Epithelial cell of proximal tubule (primary cell): ENCODE measurements at places on chromosomes 11 and 22.

DNA sequence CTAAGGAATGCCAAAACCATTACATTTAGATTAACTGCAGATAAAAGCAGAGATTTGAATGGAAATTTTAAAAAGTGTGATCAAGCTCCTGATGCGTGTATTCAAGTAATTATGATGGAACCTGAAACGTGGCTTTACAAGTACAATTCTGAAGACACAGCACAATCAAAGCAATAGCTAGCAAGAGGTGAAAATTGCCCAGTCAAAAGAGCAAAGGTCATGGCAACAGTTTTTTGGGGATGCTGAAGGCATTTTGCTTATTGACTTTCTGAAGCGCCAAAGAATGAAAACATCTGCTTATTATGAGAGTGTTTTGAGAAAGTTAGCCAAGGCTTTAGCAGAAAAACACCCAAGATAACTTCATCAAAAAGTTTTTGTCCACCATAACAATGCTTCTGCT, 389.6 kb upstream of the TENM4 start:
- no peak for DNase-seq

- no peak for DNase-seq
Measured at GRCh38 chr22:27399161-27399560, 402.4 kb downstream of the MN1 start.

- DNase-seq = no peak
Measured at GRCh38 chr11:88597387-88597786, 259.9 kb upstream of the CTSC start.

- DNase-seq = no peak
Measured at GRCh38 chr22:31840585-31840984, 86.8 kb downstream of the DEPDC5 start.

GRCh38 chr11:116229236-116229970, 543.4 kb downstream of the BUD13 start:
- no peak for DNase-seq

DNA sequence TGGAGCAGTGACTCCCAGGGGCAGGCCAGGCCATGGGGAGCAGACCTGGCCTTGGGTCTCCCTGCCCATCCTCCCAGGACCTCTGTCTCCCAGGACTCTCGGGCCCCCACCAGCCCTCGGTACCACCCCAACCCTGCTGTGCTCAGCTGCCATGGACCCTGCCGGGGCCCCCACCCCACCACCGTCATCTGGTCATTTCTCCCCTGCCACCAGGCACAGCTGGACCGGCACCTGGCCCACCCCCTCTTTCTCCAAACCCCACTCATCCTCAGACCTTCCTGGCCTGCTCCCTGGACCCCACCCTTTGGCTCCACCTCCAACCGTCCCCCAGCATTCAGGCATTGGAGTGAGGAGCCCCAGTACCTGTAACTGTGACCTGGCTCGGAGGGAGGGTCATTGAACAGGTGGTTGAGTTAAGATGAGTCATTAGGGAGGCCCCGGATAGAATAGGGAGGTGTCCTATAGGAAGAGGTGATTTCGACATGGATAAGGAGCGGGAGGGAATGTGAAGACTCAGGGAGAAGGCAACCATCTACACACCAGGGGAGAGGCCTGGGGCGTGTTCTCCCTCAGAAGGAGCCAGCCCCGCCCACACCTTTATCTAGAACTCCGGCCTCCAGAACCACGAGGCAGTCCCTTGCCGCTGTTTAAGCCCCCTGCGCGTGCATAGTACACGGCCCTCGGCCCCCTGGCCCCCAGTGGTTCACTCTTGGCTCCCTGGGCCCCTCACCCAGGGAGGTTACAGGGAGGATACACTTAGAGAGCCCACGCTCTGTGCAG, 1395.9 kb downstream of the BRD1 start:
- no peak for DNase-seq

DNA sequence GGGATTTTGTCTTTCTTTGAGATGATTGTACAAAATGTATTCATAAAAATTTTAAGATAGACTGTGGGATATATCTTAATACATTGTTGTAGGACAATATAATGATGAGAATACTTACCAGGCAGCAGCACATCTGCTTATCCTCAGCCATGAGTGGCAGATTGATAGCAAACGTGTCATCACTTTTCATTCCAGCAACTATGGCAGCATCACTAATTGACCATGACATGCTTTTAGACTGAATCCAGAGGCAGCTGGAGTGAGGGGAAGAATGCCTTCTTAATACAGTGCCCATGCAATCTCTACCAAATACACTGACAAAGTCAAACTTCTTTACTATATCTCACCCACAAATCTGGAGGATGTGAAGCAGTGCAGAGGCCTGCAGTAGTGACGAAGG, 755.2 kb upstream of the RAG2 start:
- no peak for DNase-seq

DNA sequence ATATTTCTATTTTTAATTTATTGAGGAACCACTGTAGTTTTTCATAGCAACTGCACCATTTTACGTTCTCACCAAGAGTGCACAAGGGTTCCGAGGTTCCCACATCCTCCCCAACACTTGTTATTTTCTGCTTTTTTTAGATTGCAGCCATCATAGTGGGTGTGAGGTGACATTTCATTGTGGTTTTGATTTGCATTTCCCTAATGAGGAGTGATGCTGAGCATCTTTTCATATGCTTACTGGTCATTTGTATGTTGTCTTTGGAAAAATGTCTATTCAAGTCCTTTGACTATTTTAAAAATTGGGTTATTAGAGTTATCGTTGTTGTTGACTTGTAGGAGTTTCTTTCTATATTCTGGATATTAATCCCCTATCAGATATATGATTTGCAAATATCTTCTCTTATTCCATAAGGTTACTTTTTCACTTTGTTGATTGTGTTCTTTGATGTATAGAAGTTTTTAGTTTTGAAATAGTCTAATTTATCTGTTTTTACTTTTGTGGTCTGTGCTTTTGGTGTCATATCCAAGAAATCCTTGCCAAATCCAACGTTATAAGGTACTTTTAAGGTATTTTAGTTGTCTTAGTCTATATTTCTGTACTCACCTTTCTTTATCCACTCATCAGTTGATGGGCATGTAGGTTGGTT, 9.0 kb downstream of the NEAT1 start:
- no peak for DNase-seq

DNA sequence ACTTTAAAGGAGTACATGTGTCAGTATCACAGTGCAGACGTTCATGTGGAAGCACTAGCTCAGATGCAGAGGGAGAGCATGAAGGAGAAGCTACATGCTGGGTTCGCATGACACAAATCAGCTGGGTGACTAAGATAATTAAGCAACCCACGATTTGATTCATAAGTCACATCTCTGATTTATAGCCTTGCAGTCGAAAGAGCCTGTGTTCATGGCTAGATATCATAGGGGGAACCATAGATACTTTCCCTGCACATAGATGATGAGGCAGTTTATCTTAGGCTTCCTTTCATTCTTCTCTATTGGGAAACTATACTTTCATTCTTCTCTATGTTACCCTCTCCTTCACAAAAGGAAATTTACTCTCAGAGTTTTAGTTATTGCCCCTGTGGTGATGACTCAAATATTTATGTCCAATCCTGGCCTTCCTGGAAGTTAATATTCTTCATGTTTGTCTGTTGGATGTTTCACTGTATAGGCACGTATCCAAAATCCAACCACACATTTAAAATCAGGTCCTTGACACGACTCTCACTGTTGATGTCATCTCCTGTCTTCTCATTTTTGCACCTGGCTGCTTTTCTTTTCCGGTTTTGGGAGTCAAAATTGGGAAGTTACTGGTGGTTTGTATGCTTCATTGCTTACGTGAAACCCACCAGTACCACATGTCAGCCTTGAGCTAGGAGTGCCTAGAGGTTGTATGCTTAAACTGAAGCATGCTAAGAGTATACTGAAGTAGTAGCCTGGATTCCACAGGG, 56.3 kb upstream of the SLC5A12 start:
- DNase-seq = no peak

DNA sequence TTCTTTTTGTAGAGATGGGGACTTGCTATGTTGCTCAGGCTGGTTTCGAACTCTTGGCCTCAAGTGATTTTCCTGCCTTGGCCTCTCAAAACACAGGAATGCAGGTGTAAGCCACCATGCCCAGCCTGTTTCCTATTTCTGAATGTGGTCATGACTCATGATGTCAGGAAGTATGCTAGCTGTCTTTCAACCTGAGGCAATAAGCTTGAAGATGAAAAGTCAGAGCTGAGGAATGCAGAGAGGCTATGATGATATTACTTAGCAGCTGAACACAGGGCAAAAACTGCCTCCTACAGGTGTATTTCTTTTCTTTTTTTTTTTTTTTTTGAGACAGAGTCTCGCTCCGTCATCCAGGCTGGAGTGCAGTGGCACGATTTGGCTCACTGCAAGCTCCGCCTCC, 9.0 kb upstream of the NUCB2 start:
- DNase-seq = peak; percentile 73

GRCh38 chr11:112106070-112106469, 19.4 kb downstream of the SDHD start:
- no peak for DNase-seq

GRCh38 chr22:38042488-38042790, 14.8 kb upstream of the PICK1 start:
- DNase-seq = no peak

DNA sequence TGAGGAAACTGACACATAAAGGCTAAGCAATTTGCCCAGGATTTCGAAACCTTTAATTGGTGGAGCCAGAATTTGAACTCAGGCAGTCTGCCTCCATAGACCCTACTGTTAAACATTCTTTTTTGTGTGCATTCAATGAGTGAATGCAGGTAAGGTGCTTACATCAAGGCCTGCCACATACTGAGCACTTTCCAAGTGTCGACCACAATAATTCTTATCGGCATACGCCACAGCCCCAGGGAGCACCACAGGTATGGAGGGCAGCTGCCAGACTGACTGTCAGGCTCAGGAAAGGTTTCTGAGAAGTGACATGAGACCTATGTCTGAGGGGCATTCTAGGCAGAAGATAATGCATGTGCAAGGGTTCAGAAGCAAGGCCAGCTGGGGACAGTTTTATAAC, 334.7 kb upstream of the NARS2 start:
- DNase-seq = no peak

DNA sequence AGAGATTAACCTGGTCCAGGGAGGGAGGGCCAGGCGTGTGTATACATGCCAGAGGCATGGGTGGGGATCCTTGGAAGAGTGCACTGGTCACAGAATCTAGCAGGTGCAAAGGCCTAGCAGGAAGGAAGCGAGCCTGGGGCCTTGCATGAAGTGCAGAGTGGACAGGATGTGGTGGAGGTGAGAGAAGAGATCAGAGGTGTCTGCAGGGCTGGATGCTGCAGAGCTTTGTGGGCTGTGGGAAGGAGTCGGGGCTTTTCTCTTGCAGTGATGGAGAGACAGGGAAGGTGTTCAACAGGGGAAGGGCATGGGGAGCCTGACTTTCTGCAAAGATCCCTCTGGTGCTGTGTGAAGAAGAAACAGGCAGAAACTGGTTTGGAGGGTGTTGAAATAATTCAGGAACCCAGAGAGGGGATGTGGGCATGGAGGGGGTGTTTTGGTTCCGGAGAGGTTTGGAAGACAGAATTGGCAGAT, 2.5 kb upstream of the TPST2 start:
- no peak for DNase-seq

DNA sequence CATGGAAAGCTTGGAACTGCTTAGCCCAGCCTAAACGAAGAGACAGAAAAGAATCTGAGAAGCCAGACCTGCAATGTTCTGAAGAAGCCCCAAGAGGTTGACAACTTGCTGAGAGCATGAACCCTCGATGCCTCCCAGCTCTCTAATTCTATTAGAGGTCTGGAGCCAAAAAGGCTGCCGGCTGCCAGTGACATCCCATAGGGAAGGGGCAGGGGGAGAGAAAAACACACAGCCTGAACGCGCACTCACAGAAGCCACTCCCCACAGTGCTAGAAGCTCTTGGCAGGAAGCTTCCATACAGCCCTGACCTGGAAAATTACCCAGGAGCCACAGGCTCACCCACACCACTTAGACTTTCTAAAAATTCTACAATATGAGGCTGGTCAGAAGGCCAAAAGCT, 18.3 kb downstream of the POLDIP3 start:
- DNase-seq = no peak

GRCh38 chr11:67483831-67484665, 1.2 kb downstream of the AIP start:
- DNase-seq = no peak

DNA sequence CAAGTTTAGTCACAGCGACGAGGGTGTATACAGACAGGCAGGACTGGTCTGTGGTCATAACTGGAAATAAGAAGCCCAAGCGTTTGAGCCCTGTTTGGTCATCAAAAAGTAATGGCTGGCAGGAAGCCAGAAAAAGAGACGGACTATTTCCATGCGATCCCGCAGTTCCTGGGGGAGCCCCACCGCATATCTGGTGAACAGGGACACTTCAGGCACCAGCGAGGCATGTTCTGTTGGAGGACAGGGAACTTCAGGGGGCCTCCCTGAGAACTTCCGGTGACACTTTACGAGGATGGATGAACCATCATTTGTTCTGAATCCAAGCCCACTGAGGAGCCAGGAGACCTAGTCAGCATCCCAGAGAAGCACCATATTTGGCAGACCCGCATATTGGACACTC, 29.7 kb upstream of the TRIM29 start:
- no peak for DNase-seq

- no peak for DNase-seq
Measured at GRCh38 chr22:43923191-43923590, 414 bp upstream of the PNPLA3 start.

GRCh38 chr11:27287205-27287604, 75.8 kb downstream of the CCDC34 start:
- no peak for DNase-seq

DNA sequence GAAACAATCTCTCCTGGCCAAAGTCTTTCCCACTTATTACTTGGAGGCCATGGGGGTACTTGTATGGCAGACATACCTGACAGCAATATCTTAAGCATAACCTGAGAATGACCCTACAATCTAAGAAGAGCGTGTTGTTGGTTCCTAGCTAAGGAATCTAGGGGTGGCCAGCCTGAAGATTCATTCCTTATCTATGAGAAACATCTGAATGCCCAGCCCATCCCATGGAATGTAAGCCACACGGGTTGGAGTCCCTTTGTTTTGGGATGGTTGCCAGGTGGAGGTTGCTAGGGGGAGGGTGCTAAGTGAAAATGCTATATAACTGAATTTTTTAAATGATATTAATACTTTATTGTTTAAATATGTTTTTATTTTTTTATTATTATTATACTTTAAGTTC, 725.0 kb downstream of the ETS1 start:
- no peak for DNase-seq

DNA sequence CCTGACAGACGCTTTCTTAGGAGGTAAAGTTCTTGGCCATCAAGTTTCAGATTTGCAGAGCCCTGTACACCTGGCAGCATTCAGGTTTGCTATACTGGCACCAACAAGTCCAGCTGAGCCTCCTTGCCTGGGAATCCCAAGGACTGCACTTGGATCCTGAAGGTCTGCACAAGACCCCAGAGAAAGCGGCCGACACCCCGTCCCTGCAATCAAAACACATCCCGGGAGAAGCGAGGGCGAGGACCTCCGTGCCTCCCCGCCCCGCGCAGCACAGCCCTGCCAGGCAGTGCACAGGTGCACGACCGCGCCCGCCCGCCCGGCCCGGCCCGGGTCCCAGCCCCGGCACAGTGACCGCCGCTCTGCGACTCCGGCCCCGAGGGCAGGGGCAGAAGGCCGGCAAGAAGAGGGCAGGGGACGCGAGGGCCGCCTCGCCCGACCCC, 559 bp downstream of the MRTFA start:
- DNase-seq = no peak
